ENCODE measurements at places on chromosomes 13 and 19.

GRCh38 chr13:18949970-18950369 is 231.7 kb downstream of the TUBA3C start:
- DNase-seq: no peak

DNA sequence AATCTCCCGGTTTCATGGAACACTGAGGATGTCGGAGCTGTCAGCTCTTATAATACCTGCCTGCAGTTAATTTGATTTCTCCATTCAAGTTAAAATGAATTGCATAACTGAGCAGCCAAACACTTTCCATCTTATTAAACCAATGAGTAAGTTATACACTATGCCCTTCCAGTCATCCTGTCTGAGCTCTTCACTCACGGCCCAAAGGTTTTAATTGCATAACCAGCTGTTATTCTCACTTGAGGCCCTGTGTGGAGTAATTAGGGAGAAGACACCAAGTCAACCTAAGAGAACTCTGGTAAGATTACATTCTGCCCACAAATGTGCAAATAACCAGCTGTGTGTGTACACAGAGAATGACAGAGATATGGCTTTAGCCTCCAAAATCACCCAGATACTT is 303.5 kb downstream of the TBC1D4 start:
- DNase-seq: no peak

DNA sequence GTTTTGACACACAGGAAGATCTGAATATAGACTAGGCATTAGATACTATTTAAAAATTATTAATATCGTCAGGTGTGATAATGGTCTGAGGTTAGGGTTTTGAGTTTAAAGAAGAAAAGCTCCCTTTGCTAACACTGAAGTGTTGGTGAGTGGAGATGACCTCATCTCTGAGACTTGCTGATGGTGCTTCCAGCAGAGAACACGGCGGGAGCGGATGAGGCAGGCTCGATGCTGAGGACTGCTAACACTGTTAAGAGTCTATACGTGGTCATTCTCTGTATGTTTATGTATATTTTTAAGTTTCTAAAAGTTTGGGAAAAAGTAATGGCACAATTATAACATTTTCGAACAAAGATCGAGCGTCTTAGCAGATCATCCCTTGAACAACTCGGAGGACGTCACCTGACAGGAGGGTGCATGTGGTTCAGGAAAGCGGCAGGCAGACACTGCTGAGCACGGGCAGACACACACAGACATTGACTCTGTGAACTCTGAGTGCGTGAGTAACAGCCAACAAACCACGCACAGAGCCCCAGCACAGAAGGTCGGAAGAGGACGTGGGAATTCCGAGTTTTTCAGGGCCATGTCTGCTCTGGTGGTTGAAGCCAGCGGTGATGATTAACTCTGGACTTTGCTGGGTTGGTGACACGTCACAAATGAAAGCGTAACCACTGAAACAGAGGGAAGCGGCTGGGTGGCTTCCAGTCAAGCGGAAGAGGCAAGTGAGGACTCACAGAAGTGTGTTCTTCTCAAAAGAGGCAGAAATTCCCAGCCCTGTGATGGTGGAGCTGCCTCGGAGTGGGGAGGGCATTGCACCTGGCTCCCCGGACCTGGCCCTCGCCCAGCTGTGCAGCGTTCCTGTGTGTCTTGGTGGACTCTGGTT is 91.9 kb upstream of the TEX29 start:
- no peak for DNase-seq

DNA sequence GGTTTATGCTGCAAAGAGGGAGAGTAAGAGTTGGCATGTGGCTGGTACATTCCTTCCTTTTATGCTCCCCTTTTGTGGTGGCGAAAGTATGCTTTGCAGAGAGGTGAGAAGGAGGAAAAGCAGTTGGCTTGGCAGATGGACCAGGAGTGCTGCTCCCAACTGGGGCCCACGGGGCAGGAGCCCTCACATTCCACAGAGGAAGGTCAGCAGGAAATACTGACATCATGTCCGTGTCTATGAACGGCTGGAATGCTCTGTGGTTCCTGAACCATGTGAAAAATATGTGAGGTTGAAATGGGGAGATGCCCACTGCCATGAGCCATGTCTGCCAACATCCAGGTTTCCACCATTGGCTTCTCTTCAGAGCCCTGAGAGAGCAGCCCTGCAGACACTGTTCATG is 33.3 kb upstream of the GAS6 start:
- DNase-seq: no peak

DNA sequence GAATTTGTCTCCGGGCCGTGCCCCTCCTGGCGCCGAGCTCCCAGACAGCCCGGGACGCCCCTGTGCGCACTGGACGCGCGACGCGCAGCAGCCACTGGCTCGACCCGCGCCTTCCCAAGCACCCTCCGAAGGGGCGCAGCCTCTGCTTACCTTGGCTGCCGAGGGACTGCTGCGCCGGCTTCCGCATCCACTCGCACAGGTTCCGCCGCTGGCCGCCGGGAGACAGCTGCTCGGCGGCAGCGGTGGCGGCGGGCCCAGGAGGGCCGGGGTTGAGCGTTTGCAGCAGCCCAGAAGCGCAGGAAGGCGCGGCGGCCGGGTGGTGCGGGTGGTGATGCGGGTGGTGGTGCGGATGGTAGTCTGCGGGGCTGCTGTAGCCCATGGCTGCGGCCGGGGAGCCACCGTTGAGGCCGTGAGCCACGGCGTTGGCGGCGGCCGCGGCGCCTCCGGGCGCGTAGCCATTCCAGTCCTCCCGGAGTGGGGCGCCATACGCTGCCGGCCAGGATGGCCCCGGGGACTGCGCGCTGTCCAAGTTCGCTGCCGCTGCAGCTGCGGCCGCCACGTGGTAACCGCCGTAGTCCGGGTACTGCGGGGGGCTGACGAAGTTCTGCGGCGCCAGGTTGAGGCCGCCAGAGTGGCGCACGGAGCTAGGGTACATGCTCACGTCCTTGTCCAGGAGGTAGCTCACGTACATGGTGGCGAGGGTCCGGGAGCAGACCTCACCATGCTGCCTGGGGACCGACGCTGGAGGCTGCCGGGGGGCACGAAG is 616 bp downstream of the CDX2 start:
- DNase-seq: no peak

- no peak for DNase-seq
Measured at GRCh38 chr13:50444726-50445125, 398.8 kb downstream of the DLEU7 start.

Data from activated T-helper 1 cell treated with anti-CD3 and anti-CD28 coated beads, Interleukin-2, amount 50 U/mL, for 16 hours (primary cell).